ENCODE measurements at places on chromosomes 1 and 21.

DNA sequence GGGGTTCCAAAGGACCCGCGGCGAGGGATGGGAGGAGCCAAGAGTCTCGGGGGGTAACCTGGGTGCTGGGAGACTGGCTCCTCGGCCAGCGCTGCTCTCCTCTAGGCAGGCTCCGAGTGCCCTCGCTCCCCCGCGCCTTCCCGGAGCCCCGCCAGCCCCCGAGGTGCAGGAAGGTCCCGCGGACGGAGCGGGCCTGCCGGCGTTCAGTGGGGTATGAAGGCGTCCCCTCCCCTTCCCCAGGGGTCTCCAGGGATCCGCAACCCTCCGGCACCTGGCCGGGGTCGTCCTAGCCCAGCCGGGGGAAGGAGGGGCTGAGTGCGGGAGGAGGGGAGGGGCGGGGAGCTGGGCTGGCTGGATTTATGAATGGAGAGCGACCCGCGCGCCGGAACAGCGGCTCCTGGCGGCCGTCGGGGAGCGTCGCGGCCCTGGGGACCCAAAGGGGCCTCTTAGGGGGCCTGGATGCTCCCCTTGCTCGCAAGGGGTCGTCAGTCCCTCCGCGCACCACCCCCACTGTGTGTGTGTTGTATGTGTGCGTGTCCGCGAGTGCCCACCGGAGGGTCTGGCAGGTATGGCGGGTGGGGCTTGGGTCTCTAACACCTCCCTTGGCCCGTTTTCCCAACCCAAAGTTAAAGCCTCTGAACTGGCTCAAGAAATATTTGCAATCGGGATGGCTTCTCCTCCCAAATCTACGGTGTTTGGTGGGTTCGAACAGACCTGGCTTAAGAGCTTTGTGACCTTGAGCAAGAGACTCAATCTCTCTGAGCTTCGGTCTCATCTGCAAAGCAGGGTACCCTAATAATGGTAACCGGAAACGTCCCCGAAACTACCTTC lies 642 bp downstream of the HCRTR1 start:
- DNase-seq, result peak; percentile 27

DNA sequence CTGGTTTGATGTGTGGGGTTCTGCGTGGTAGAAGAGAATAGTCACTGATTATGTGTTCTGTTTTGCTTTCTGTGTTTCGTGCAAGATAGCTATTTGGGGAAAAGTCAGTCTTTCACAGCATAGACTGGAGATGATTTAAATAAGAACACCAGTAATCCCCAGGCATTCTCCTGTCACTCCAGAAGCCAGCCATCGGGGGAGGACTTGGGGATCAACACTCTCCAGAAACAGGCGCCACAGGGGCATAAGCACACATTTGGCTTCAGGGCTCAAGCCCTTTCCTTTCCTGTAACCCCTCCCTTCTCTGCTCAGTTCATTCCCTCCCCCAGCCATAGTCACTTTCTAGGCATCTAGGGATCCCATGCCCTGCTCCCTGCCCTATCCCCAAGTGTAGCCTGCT lies 97.3 kb upstream of the BEND5 start:
- no peak for DNase-seq

DNA sequence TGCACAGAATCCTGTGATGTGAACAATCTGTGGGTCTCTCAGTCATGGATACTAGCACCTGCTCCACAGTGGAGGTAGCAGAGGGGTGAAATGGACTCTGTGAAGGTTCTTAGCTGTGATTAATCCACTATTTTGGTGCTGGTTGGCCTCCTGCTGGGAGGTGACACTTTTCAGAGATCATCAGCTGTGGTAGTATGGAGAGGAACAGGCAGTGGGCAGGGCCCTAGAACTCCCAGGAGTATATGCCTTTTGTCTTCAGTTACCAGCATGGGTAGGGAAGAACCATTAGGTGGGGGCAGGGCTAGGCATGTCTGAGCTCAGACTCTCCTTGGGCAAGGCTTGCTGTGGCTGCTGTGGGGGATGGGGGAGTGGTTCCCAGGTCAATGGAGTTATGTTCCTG lies 54.0 kb upstream of the KCNJ15 start:
- no peak for DNase-seq

GRCh38 chr1:172670791-172671190 lies 11.9 kb downstream of the FASLG start:
- peak; percentile 22 for DNase-seq

GRCh38 chr1:111735321-111735720 lies 3.9 kb downstream of the INKA2 start:
- DNase-seq, result no peak

- no peak for DNase-seq
These were observed 88.4 kb downstream of the ST6GALNAC5 start for GRCh38 chr1:76955652-76956051.
